ENCODE measurements at places on chromosomes 5 and 9.

GRCh38 chr5:124207118-124207517 is 539.3 kb downstream of the ZNF608 start:
- DNase-seq, result no peak

GRCh38 chr9:38073882-38074281 is 4.9 kb upstream of the SHB start:
- no peak for DNase-seq

- no peak for DNase-seq
Measured at GRCh38 chr5:59711310-59711709, 182.2 kb downstream of the PDE4D start.

GRCh38 chr9:136501686-136502085 is 18.8 kb upstream of the SEC16A start:
- DNase-seq, result no peak
